Uterine smooth muscle cell (primary cell): ENCODE measurements at places on chromosomes 5 and 9. TPM values are rescaled to one million over a fixed set of nuclear protein-coding genes. Genes with fewer than 3 reads are reported as not detected.

Gene CTSV
- 0.62 and 0.89 TPM in 2 replicates for total RNA-seq

Gene ANKRD18A
- not detected in 2 replicates for total RNA-seq

Gene TMOD1
- total RNA-seq, result 0.44 and 0.87 TPM in 2 replicates

Gene GABRA1
- not detected in 2 replicates for total RNA-seq

Gene IER5L
- 41.9 and 74.2 TPM in 2 replicates for total RNA-seq

Gene DOCK8
- 0.75 and 0.89 TPM in 2 replicates for total RNA-seq

Gene NUTM2G
- total RNA-seq, result not detected in 2 replicates

Gene ANXA1
- 854 and 1,386 TPM in 2 replicates for total RNA-seq

Gene C9
- total RNA-seq, result 0.55 and 1.1 TPM in 2 replicates

Gene FGF10
- total RNA-seq, result 0.25 and 0.89 TPM in 2 replicates

Gene ANKDD1B
- 0.33 and 0.62 TPM in 2 replicates for total RNA-seq
